Spleen (tissue), 13 donors: ENCODE measurements at places on chromosomes 13 and 19. TPM values are rescaled to one million over a fixed set of nuclear protein-coding genes. Genes with fewer than 3 reads are reported as not detected.

Gene PRSS57
- not detected for total RNA-seq

Gene KMT2B
- total RNA-seq: 50.7 TPM

Gene CERS1
- total RNA-seq: 0.46 TPM

DNA sequence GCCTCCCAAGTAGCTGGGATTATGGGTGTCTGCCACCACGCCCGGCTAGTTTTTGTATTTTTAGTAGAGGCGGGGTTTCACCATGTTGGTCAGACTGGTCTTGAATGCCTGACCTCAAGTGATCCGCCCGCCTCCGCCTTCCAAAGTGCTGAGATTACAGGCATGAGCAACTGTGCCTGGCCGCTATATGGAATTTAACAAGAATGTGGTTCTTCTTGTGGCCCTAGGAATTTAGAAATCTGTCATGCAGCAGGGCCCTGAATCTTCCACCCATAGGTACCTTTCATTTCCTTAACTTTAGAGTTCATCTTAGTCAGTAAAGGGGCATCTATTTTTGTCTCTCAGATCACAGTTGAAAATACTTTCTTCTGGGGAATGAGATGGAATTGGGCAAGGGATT, 25.6 kb upstream of the NDFIP2 start:
- no peak for DNase-seq

DNA sequence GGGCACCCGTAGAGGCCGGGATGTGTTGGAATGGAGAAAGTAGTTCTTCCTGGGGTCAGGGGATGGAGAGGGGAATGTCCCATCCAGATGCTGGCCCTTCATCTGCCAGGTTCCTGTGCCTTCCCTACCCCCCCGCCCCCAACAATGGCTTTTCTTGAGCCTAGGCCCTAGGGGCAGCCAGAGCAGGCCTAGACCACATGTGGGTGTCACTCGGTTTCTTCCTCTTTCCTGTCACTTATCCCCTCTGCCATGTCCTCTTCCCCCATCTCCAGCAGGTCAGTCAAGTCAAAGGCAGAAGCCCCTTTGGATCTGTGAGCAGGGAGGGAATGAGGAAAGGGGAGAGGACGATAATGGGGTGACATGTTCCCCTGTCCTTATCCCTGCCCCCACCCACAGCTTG, 36.4 kb downstream of the LYL1 start:
- DNase-seq: no peak

DNA sequence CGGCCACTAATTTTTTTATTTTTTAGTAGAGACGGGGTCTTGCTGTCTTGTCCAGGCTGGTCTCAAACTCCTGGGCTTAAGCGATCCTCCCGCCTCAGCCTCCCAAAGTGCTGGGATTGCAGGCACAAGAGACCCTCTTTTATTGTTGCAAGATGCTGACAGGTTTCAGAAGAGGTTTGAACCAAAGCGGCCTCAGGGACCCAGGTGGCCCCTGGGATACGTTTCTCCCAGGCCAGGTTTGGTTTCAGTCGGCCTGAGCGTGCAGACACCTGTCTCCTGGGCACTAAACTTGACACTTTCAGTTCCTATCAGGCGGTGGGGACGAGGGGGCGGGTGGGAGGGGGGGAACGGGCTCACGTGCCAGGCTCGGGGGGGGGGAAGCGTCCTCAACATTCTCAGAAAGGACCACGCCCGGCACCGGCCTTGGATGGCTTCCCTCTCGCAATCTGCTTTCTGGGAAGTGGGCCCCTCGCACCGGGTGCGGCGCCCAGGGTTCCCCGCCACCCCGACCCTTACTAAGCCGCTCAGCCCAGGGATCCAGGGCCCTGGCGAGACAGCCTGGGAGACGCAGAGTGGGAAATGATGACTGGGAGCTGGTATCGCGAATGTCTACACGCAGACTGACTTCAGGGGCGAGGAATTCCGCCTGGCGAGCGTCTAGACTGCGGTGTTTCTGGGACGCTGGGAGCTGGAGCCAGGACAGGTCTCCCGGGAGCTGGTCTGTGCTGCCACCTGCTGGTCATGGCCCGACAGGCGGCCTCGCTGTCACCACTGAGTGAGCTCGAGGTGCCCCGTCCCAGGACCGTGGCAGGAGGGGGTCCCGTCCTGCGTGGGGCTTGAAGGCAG, 91.6 kb downstream of the GNG7 start:
- peak; percentile 98 for DNase-seq

DNA sequence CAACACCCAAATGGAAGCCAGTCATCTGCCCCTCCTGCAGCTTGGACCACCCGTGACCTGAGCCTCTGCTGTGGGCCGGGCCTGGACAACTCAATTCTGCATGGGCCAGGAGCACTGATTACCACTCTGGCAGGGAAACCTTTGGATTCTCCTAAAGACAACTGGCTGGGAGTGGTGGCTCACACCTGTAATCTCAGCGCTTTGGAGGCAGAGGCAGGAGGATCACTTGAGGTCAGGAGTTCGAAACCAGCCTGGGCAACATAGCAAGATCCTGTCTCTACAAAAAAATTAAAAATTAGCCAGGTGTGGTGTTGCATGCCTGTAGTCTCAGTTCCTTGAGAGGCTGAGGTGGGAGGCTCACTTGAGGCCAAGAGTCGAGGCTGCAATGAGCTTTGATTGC, 6.5 kb downstream of the EPS15L1 start:
- no peak for DNase-seq

DNA sequence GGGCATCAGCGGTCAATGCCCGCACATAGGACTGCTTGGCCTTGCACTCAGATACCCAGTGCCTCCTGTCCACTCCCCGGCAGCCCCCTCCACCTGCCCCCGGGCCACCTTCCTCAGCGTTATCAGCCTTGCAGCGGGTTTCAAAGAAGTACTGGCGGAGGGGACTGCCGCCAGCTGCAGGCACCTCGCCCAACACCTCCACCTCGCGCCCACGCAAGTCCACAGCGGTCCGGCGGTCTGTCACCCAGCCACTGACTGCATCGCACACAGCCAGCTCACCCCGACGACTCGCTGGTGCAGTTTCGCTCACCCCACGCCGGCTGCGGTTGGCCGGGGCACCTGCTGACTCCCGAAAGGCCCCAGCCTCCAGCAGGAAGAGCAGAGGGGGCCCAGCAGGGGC, 3.2 kb downstream of the NTF4 start:
- DNase-seq: no peak

Gene BRCA2
- 9.1 TPM for total RNA-seq

- DNase-seq: peak; percentile 94
Measured at GRCh38 chr19:19224852-19225494, 13.2 kb downstream of the NCAN start.

Gene CCL25
- not detected for total RNA-seq

GRCh38 chr19:5050905-5051304, 82.0 kb downstream of the KDM4B start:
- no peak for DNase-seq

- no peak for DNase-seq
Measured at GRCh38 chr13:97335488-97336134, 98.4 kb upstream of the RAP2A start.

Gene PRTN3
- 30.5 TPM for total RNA-seq

DNA sequence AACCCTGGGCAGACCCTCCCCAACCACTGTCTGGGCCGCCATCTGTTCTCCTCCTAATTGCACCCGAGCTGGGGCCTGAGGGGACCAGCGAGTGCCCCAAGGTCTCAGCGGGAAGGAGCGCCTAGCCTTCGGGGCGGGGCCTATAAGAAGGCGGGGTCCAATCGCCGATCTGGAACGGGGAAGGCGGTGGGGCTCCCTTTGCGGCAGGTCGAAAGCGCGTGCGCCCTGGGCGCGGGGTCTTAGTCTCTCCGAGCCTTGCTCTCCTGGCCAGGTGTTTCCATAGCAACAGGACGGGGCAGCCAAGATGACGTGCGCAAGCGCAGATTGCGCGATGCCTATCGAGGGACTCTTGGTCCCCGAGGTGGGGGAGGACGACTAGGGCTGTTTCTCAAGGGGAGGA, 2.8 kb downstream of the MAST1 start:
- no peak for DNase-seq

DNA sequence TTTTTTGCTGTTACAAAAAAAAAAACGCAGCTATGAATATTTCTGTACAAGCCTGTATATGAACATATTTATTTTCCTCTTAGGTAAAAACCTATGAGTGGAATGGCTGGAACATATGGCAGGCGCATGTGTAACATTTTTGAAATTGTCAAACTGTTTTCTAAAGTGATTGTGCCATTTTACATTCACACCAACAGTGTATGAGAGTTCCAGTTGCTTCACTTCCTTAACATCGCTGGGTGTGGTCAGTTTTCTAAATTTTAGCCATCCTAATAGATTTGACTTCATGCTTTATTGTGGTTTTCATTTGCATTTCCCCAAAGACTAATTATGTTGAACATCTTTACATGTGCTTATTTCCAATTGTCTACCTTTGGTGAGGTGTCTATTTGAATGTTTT, 306.8 kb downstream of the KCNRG start:
- no peak for DNase-seq

GRCh38 chr13:20332361-20333096, 100.4 kb upstream of the GJB6 start:
- DNase-seq: no peak

Gene RINL
- total RNA-seq: 31.3 TPM

Gene SHISA7
- total RNA-seq: not detected

GRCh38 chr19:39199025-39199424, 2.3 kb downstream of the NCCRP1 start:
- DNase-seq: no peak

- DNase-seq: no peak
Measured at GRCh38 chr19:10727685-10728201, 9.9 kb downstream of the DNM2 start.

Gene ZNF578
- total RNA-seq: 3.7 TPM

DNA sequence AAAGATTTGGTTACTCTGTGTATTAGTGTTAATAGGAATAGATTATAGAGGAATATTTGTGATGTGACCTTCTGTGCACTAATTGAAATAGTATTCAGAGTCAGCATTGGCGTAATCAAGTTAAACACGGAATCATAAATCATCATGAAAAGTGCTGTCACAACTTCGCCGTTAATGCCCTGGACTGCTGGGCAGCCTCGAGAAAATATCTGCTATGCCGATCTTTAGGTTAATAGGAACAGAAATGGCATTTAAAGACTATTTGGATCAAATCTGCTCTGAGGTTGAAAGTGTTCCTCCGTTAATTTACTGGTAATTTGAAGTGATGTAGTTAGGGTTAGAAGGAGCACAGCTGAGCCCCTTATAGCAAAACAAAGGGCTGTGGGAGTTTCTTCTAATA, 219.0 kb downstream of the MZT1 start:
- no peak for DNase-seq

- DNase-seq: no peak
Measured at GRCh38 chr19:48481846-48482639, 12.9 kb downstream of the CYTH2 start.

Gene CGB3
- total RNA-seq: not detected

Gene RRAS
- total RNA-seq: 57.6 TPM

DNA sequence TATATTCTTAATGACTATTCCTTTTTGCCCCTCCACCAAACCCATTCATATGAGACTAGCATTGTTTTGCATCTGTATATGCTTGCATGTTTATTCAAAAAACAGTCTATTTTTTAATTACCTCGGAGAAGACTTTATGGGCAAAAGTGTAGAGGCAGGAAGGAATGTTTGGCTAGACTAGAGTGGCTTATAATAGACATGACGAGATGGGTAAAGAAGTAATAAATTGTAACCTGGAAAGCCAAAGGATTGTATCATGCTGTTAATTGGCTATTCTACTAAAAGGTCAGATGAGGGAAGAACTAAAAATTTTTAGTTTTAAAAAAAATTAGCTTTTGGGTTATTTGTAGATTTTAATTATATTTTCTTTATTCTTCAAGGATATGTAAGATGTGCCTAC, 91.1 kb downstream of the FNDC3A start:
- no peak for DNase-seq
